ENCODE measurements at places on chromosomes 6 and 20.
A peak's percentile ranks its signal among the peaks of the same experiment; 100 is the strongest.

DNA sequence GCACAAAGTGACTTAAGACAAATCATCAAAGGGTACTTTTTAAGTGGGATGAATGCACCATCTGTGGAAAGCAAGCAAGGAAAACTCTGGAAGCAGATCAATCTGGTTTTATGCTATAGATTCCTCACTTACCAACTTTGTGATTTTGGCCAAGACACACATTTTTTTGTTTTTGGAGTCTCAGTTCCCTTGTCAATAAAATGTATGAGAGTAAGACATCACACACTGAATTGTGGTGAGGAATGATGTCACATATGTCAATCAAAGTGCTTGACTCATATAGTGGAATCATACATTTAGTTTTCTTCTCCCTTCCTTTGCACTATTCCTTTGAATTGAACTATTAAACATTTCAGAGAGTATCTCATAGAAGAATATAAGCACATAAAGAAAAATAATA is 620.5 kb upstream of the CITED2 start:
- peak; percentile 53 for DNase-seq

GRCh38 chr6:8137529-8137939 is 35.2 kb upstream of the EEF1E1 start:
- DNase-seq, result no peak

DNA sequence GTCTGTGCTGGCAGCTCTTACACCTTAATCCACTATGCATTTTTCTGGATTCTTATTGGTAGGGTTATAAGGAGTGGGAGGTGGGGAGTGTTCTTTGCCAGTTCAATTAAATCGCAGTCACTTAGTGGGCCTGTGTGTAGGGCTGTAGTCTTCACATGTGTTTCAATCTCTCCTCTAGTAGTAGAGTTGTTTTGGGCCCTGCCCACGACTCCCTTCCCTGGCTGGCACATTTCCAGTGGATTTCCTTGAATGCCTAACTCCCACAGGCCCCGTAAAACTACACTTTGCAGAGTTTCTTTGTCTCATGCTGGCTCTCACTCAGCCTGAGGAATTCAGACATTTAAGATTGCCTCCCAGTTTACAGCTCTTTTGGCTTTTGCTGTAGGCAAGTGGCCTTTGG is 414.0 kb upstream of the OPRM1 start:
- DNase-seq, result peak; percentile 52

- DNase-seq, result peak; percentile 94
Observed at GRCh38 chr20:59010995-59011873, 4.2 kb upstream of the CTSZ start.

DNA sequence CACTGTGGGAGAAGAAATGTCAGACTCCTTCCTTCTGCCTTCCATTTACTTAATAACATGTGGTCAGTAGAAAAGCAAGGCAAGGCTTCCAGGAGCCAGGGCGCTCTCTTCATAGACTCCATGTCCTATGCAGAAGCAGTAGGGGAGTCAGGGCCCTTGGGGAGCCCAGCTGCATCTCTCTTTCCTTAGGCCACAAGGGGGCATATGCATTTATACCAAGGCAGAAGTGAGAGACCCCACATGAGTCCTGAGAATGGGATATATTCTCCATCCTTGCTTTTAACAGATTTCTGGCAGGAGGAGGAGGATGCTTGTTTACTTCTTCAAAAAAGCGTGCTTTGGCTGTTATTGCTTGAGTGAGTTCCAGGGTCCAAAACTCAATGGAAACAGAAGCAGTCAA is 198.5 kb downstream of the HIVEP2 start:
- peak; percentile 30 for DNase-seq

DNA sequence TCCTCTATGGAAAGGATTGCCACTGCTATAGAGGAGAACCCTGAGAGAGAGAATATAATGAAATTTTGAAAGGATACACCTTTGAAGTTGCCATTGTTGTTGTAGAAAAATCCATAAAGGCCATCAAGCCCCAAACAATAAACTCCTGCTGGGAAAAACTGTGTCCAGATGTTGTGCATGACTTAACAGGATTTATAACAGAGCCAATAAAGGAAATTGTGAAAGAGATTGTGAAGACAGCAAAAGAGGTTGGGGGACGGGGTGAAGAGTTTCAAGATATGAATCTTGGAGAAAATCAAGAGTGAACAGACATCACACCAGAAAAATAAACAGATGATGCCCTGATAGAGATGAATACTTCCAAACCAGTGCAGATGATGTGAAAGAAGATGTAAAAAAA is 396.4 kb downstream of the BCKDHB start:
- DNase-seq, result no peak

DNA sequence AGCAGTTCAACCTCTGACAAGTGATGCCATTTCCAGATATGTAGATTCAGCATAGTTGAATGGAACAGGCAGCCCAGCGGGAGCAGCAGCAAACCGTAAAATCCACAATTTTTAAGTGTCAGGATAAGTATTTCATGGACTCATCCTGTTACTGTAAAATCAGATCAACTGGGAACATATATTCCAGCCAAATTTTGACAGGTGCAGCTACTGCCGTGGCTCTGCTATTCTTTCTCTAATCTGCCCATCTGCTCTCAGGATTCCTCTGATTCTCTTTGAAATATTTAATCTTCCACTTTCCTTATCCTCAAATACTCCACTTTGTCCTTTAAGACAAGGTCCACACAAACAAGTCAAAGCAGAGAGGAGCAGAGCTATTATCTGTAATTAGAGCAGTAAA is 245.4 kb upstream of the ASCC3 start:
- no peak for DNase-seq

- no peak for DNase-seq
Observed at GRCh38 chr6:86042214-86042613, 399.5 kb upstream of the SYNCRIP start.

GRCh38 chr6:20159781-20160540 is 52.3 kb downstream of the MBOAT1 start:
- peak; percentile 23 for DNase-seq

- DNase-seq, result peak; percentile 97
Observed at GRCh38 chr6:89989742-89990141, 95.5 kb downstream of the GJA10 start.

DNA sequence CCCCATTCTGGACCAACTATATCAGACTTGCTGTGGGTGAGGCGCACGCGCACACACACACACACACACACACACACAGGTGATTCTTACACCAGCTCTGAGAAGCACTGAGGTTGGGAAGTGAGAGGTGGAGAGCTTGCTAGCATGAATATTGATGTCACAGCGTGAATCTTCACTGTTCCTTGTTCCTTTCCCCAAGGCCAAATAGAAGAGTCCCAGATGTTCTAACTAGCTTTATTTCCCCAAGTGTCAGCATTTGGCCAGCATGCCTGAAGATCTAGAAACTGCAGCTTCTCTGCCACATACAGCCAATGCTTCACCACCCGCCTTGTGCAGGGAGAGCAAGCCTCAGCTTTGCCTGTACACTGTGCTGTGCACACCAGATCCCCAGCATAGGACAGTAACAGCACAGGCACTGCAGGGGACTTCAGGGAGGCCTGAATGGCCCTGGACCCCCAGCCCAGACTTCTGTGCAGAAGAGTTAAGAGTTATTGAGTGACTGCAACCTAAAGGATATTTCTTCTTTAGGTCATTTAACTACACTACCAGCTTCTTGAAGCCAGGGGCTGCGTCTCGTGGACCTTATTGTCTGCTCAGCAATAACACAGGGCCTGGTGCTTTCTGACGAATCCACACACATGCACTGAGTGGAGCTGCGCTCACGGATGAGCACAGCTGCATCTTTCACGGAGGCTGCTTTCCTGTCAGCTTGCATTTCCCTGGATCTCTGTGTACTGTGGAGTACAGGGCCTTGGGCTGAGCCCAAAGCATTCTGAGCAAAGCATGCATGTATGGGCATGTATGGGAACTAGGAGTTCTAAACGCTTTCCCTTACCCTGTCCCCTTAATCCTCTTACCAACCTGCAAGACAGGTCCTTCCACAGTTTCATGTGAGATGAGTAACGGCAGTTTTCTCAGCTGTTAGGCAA is 13.9 kb upstream of the CD93 start:
- no peak for DNase-seq

DNA sequence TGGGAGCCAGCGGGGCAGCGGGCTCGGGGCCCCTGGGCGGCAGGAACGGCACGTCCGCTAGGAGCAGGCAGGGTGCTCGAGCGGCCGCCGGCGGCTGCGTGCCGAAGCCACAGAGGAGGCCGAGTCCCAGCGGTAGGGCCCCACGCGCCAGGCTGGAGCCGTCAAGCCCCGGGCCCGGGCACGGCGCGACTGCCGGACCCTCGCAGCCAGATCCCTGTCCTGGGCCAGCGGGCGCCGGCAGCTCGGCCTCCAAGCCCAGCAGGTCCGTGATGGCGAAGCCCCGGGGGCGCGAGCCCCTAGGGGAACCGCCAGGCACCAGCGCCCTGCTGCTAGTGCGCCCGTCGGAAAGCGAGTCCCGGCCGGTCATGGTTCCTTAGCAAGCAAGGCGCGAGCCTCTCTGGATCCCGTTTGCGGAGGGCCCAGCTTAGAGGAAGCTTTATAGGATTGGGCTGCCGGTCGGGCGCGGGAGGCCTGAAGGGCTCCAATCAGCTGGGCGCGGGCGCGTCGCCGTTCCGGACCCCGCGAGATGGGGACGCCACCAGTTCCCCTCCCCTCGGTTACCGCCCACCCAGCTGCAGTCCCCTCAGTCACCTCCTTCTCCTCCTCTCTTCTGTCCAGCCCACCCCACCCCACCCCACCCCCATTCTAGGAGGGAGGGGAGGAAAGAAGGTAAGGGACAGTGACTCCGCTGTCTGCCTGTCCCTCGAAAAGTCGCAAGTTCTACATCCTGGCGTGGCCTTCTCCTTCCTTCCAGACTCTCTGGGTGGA is at the start of gene VSX1:
TSS of gene VSX1 (minus strand) at position 412 of the 768 bp plus-strand sequence. CDS start at position 367, 45 bp downstream.
- DNase-seq, result no peak

DNA sequence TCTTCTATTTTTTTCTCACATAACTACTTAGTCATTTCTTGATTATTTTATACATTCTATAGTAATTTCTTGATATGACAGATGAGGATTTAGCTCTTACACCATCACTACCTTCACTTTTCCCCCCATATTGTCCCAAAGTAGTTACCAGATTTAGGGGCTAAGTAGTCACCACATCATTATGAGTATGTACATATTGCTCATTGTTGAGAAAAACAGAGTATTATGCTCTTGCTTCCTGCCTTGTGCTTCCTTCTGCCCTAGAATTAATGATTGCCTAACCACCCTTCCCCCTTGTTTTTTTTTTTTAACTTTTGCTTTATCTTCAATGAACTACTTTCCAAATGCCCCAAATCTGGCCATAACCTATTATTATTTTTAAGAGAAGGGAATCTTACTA is 6.8 kb upstream of the HLA-B start:
- no peak for DNase-seq

- DNase-seq, result no peak
Observed at GRCh38 chr20:40961686-40962640, 66.7 kb upstream of the TOP1 start.

DNA sequence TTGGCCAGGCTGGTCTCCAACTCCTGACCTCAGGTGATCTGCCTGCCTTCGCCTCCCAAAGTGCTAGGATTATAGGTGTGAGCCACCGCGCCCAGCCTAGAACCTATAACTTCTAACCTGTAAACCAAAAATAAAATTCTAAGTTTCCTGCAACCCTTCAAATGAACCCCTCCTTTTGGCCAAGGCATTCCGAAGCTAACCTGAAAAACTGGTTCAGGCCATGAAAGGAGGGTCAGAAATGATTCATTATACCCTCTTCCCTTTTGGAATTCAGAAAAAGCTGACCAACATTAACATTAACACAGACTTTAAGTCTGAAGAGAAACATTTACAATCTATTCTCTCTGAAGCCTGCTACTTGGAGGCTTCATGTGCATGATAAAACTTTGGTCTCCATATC is 165.1 kb downstream of the TINAG start:
- no peak for DNase-seq

DNA sequence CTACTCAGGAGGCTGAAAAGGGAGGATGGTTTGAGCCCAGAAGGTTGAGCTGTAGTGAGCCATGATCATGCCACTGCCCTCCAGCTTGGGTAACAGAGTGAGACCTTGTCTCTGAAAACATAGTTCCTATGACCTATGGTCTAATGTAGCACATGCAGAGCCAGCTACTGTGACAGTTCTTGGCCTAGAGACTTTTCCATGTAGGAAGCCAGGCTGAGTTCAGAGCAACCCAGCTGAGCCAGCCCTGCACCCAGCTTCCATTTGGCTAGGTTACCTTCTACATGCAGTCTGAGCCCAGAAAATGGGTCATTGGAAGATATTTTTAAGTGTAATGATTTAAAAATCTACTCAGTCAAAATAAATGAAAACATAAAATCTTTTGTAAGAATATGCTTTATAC is 92.8 kb downstream of the FNDC1 start:
- DNase-seq, result no peak

DNA sequence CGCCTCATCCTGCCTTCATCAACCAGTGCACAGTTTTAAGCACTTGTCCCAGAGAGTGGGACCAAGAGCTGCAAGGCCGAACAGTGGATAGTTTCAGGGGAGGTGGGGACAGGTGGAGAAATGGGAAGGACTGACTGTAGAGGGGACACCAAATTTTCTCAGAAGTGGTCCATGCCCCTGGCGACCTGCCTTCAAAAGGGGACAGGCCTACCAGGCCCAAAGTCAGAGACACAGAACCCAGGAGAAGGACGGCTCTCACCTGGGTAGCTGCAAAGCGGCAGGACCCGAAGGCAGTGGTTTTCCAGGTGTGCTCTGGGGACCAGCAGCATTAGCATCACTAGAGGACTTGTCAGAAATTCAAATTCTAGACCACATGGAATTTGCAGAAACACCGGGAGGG is 5.8 kb downstream of the TFEB start:
- DNase-seq, result no peak

GRCh38 chr6:28737750-28738395 is 185.9 kb downstream of the TRIM27 start:
- no peak for DNase-seq

GRCh38 chr6:109472132-109472995 is 10.7 kb downstream of the ZBTB24 start:
- DNase-seq, result no peak

DNA sequence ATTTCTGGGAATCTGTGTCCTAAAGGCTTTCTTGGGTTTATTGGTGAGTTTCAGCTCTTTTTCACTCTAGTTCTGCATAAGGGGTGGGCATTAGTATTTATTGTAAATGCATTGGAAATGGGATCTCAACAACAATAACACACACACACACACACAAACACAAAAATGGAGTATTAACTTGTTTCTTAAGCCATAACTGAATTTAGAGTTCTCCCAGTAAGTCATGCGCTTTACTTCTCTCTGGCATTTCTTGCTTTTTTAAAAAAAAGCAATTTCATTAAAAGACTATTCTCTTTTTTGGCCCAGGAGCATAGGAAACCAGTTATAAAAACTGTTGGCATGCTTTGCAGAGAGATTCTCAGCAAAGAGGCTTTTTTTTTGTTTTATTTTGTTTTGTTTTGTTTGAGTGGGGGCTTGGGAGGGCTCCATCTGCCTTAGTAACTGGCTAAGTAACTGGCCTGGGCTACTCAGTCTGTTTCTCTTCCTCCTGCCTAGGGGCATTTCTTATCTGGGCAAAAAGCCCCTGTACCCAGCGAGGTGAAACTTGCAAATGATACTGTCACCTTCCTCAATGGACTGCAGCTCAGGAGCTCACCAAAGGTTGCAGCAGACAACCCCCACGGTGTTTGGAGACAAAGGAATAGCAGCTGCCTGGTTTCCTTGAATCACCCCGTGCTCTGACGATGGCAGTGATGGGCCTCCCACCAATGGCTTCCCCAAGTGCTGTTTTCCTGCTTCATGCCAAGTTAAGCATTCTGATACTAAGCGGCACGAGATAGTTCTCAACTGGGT is 128.5 kb downstream of the BCAS1 start:
- no peak for DNase-seq

GRCh38 chr20:32993496-32994050 is 10.7 kb downstream of the SUN5 start:
- no peak for DNase-seq

Data from fibroblast of skin of right biceps (primary cell).